ENCODE measurements at places on chromosomes 11 and 22.
A peak's percentile ranks its signal among the peaks of the same experiment; 100 is the strongest.

- no peak for DNase-seq
Observed at GRCh38 chr11:126839496-126839895, 161.1 kb downstream of the KIRREL3 start.

- DNase-seq, result no peak
Observed at GRCh38 chr11:64869571-64870175, 8.7 kb downstream of the EHD1 start.

GRCh38 chr11:35419830-35420333 is 524 bp upstream of the SLC1A2 start:
- no peak for DNase-seq

DNA sequence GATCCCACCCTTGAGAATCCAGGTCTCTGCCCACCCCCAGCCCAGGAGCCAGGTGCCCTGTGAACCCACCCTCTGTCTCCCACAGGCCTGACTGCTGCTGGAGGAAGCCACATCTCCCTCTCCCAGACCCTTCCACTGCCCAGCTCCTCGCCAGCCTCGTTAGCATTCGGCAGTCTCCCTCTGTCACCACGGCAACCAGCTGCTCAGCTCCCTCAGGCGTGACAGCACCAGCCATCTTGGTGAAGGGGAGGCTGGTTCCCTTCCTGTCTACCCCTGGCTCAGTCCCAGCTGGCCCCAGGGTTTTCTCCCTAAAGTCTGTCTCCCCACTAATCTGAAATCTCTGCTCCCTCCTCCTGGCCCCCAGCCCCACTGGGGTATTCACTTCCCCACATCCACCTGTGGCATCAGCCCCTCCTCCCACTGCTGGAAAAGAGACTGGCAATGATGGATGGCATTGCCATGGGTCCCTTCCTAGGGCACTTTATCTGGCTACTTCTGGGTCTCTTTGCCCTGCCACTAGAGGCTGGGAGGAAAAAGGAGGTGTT is 28.1 kb downstream of the NRXN2 start:
- DNase-seq, result no peak

DNA sequence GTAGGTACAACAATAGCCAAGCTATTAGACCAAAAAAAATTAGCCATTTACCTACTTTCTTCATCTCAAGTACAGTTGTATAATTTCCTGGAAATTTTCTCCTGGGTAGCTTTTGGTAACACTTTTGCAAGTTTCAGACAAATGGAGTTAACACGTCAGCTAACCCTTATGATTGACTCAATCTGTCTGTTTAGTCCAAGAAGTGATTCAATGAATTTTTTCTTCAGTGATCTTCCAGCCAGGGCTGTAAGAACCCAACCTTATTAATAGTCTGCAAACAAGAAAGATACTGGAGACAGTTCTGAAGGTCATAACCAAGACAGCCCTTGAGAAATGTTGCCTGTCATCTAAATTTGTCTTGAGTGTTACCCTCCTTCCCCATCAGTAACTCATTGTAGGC is 30.1 kb upstream of the FIBIN start:
- DNase-seq, result no peak

DNA sequence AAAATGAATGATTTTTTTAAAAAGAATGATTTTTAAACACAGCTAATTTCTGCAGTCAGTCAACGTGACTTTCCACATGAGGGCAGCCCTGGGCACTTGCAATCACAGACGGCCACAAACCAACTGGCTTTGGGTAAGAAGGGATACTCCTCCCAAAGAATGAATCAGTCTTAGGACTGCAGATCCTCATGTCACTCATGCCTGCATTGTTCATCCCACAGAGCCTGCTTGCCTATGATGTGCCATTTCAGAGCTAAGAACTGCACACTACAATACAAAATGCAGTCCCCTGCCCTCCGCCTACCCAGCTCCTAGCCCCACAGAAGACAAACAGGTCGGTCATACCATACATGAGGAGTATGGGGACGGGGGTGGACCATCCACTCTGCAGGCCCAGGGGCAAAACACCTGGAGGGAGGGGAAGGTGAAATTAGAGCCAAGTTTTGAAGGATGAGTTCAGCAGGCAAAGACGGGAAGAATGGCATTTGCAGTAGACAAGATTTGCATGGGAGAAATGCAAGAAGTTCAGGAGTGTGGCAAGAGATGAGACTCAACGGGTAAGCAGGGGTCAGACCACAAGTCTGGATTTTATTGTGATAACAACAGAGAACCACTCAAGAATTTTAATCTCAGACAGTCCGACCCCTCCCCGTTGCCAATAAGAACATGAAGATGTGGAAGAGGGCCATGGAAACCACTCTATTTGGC is 24.7 kb downstream of the PACSIN2 start:
- DNase-seq, result no peak

GRCh38 chr11:122809866-122810265 is 28.4 kb upstream of the CRTAM start:
- no peak for DNase-seq

DNA sequence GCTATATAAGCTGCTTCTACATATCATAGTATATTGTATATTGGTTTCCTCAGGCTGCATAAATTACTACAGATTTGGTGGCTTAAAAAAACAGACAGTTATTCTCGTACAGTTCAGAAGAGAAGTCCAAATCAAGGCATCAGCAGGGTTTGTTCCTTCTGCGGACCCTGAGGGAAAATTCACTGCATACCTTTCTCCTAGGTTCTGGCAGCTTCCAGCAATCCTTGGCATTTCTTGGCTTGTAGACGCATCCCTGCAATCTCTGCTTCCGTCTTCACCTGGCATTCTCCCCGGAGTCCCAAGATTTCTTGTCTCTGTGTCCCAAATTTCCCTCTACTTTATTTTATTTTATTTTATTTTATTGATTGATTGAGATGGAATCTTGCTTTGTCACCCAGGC is 142.8 kb downstream of the COMMD9 start:
- no peak for DNase-seq

- DNase-seq, result no peak
Observed at GRCh38 chr11:66349084-66349386, 1.6 kb upstream of the B4GAT1 start.

DNA sequence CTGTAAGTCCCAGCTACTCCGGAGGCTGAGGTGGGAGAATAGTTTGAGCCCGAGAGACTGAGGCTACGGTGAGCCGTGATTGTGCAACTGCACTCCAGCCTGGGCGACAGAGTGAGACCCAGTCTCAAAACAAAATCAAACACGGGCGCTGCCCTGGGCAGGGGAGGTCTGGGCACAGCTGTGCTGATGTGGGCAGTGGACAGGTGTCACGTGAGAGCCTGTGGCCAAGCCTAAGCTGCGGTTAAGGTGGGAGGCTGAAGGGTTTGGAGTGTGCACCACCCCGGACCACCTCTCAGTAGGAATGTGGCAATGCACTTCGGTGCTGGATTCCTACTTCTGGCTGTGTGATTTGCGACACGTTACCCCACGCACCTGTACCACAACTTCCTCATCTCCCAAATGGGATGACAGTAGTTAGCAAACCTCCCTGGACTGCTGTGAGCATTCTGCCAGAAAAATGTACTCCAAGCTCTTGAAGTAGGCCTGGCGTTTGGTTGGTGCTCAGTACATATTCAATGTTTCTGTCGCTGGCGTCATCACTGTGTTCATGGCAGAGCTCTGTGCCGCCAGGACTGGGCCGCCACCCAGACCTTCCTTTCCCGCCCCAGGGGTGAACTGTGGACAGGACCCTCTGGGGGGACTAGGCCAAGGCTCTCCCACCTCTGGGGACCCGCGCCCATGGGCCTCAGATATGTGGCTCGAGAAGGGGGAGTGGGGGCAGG is 807 bp upstream of the ZNF74 start:
- no peak for DNase-seq

DNA sequence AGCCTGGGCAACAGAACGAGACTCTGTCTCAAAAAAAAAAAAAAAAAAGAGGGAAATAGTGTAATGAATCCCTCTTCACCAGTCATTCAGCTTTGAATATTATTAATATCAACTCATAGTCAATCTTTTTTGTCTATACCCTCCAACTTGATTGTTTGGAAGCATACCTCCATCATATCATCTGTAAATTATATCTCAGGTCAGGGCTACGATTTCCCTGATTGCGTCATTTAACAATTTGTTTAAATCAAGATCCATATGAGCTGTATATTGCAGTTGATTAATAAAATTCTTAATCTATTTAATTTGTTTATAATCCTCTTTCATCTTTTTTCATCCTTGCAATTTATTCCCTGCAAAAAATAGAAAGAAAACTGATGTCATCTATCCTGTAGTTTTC is 60.2 kb downstream of the USP47 start:
- DNase-seq, result no peak

- DNase-seq, result no peak
Observed at GRCh38 chr11:92892802-92893684, 76.4 kb upstream of the MTNR1B start.

DNA sequence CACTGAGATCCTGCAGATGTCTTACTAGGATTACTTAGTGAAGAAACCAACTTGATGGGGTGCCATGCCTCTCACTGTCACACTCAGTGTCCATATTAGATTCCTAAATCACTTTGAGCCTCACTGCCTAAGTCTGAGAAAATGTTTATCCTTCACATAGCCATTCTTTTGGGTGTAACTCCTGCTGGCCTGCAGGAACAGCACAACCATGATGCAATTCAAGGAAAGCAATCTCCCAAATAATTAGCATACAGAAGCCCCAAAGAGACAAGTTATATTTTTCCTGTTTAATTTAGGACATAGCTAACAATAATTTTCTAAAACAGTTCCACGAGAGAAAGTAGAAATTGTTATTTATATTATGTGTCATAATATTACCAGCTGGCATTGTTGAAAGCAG is 655.5 kb downstream of the KCNA4 start:
- DNase-seq, result no peak

DNA sequence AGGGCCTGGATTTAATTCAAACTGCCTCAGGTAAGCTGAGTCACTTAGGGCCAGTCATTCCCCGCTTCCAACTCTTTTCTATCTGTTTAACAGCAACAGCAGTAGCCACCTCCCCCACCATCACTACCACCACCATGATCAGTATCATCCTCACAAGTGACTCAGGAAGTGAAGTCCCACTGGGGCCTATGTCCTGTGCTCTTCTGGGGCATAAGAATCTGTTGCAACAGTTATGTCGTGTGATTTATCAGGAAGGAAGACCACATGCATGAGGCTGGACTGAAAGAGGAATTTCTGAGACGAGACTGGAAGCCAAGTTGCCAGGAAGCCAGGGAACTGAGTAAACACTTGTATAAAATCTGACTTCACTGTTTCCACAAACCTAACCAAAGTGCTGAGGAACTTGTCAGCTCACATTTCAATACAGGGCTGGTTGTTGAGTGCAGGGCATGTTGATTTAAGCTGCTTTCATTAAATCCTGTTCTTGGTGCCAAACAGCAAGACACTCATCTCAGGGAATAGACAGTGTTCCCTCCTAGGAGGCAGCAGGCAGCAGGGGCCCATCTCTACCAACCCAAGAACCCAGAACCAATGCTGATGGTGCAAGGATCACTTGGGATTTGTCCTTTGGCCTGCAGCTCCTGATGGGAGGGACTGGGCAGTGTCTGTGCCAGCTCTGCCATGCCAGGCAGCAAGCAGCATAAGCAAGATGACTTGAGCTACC is 226.7 kb upstream of the NARS2 start:
- no peak for DNase-seq

- no peak for DNase-seq
Observed at GRCh38 chr11:67354075-67355022, 1.0 kb upstream of the POLD4 start.

- DNase-seq, result no peak
Observed at GRCh38 chr11:118001494-118001971, 15.3 kb downstream of the IL10RA start.

DNA sequence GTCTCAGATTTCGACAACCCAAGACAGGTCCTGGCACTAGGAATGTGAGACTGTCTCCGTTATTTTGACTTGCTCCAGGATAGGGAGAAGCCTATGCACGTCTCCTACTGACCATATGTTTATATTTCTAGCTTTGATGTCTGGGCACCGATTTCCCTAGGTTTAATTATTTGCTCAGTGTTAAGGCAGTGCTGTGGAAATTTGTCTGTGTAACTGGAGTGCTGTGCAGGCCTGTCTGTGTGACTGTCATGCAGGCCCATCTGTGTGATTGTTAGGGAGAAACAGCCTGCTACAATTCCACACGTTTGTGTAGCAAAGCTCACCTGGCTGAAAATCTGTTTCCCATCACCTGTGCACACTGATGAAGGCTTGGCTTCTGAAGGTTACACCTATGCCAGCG is 29.6 kb upstream of the HSPA8 start:
- DNase-seq, result no peak

GRCh38 chr11:47400768-47401279 is 7.6 kb upstream of the SLC39A13 start:
- DNase-seq, result no peak

GRCh38 chr22:37566903-37567798 is 6.9 kb downstream of the CDC42EP1 start:
- DNase-seq, result peak; percentile 86

DNA sequence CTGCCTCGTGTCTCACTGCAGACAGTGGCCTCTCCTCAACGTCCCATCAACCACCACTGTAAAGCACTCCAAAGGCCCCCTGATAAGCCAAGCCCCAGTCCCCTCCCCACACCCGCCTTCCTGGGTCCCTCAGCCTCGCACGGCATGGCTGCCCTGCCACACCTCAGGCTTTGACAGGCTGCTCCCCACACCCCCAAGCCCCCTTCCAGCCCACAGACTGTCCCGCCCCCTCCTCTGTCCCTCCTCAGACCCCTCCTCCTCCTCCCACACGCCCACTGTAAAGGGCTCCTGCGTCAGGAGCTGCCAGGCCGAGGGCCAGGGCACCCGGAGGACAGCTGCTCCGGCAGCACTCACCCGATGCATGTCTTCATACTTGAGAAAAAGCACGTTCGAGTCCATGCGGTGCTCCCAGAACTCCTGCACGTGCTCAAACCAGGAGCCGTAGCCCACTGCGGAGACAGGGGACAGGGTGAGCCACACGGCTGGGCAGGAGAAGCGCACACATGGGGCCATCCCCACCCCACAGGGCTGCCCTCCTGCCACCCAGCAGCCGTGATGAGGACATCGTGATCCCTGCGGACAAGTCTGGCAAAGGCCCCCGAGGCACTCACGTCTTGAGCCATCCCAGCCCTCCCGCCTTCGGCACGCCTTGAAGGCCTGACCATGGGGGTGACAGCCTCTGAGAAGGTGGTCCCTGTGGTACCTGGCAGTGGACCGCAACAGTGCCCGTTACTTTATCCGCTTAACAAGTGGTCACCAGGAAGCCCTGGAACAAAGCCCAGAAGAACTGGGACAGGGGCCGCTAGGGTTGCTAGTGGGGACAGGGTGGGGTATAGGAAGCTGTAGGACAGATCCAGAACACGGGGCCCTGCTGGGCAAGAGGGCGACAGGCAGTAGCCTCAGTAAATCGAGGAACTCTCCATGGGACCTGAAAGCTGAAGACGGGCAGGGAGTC is 21.5 kb upstream of the EFCAB6 start:
- DNase-seq, result no peak

GRCh38 chr11:81237139-81237538 is 1496.5 kb downstream of the FAM181B start:
- no peak for DNase-seq

GRCh38 chr11:128467041-128467440 is 120.3 kb downstream of the ETS1 start:
- DNase-seq, result no peak

Data from activated naive CD4-positive, alpha-beta T cell treated with anti-CD3 and anti-CD28 coated beads, Interleukin-2, amount 50 U/mL, for 16 hours (primary cell).